ENCODE measurements at places on chromosomes 2 and 18.

- no peak for DNase-seq
Measured at GRCh38 chr2:111118981-111119821, 1.5 kb upstream of the BCL2L11 start.

GRCh38 chr2:11155381-11156035 lies at the start of gene SLC66A3:
TSS of gene SLC66A3 (plus strand) at chr2:11155467. CDS start at chr2:11155547, 80 bp downstream.
- DNase-seq: no peak

DNA sequence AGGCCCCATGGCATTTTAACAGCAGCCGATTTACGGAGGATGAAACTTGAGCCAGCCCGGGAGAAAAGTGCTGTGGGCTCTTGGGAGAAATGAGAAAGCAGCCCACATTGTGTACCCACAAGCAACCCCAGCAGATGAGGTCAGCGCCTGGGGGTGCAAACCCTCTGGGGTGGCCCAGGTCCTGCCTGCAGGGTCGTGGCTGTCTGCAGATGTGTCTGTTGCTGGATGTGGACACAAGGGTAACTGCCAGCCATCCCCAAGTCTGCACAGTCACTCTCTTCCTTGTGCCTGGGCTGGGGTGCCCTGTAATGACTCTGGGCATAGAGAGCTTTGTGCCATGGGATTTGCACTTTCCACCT lies 170.8 kb downstream of the PRKCE start:
- no peak for DNase-seq

DNA sequence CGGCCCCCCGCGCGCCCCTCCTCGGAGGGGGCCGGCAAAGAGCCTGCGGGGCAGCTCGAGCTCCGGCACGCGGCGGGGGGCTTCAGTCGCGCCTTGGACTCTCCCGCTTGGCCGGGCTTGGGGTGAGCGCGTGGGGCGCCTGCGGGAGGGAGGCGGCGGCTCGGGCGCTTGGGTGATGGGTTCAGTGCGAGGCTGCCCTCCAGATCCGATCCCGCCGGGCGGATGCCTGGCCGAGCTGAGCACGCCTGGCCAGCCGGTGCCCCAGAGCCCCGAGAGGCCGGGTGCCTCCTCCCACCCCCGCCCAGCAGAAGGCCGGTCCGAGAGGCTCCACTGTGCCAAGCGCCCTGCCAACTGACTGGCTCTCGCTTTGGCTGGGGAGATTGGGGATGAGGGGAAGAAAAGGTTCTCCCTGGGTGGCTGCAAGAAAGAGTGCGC lies 273 bp upstream of the NXPH2 start:
- DNase-seq: no peak

GRCh38 chr2:172551271-172551670 lies 4.6 kb upstream of the PDK1 start:
- no peak for DNase-seq

- DNase-seq: no peak
Measured at GRCh38 chr2:235990344-235990743, 177.8 kb downstream of the GBX2 start.

- no peak for DNase-seq
Measured at GRCh38 chr2:209351636-209352035, 72.2 kb upstream of the MAP2 start.

- no peak for DNase-seq
Measured at GRCh38 chr2:70140791-70141211, 50.0 kb downstream of the C2orf42 start.

DNA sequence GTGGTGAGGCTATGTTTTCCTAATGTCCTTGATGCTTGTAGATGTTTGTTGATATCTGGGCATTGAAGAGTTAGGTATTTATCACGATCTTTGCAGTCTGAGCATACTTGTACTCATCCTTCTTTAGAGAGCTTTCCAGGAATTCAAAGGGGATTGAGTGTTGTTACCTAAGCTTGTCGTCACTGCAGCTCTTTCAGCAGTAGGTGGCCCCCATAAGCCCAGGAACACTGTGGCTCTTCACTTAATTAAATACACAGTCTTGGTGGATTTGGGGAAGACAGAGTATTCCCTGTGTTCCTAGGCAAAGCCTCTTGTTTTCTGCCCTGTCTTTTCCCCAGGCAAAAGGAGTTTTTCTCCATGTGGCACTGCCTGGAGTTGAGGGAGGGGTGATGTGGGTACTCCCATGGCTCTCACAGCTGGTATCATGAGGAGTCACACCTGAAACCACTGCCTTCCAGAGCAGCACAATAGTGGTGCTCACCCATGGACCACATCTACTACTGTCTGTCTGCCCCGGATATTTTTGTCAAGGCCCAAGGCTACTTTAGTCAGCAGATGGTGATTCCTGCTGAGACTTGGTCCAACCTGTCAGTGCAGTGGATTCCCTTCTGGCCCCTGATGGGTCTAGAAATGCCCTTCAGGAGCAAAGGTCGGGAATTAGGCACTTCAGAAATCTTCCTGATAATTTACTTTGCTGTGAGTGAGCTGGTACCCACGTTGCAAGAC lies 95.7 kb downstream of the GALNT13 start:
- DNase-seq: no peak

DNA sequence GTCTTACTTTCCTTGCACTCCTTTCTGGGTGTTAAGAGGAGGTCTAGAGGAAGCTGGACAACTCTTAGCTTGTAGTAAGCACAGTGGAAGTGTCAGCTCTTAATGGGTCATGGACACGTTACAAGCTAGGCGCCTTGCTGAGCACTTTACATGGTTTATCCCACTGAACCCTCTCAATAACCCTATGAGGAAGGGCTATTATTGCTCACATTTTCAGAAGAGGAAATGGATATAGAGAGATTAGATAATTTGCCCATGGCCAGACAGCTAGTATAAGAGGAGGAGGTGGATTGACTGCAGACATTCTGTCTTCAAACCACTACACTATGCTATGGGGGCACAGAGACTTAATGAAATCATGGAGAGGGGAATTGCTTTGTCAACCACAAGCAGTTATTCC lies 8.3 kb upstream of the IL1RN start:
- DNase-seq: no peak
